ENCODE measurements at places on chromosomes 4 and X.

DNA sequence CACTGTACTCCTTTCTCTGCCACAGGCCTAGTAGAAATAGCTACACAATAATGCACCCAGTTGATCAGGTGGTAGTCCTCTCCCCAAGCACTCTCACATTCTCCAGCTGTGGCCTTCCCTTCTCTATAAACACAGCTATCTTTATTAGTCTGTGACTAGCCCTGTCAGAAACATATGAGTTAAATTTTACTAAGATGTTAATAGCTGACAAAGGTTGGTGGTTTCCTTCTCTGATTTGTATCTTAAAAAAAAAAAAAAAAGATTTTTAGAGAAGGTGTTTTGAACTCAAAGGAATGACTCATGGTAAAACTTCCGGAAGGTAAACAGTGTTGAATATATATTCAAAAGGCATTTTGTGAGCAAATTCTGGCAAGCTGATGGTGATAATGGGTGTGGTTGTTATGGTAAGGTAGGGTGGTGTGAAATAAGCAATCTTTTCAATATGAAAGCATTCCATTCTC, 327.4 kb downstream of the PPP3CA start:
- no peak for DNase-seq

DNA sequence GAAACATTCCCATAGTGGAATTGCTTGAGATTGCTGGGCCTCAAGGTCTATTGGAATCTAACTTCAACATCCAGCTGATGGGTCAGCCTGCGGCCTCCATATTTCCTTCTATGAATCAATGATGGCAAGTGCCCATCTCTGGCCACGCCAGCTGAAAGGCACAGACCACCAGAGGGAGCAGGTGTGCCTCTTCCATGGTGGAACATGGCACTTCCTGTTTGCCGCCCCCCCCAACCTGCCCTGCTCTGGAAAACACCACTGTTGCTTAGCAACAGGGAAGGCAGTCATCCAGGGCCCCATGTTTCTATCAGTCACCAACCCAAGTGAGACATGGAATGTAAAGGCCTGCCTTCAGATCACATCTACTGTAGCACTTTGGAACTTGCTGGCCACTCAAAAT, 11.6 kb downstream of the PAGE4 start:
- peak; percentile 14 for DNase-seq

DNA sequence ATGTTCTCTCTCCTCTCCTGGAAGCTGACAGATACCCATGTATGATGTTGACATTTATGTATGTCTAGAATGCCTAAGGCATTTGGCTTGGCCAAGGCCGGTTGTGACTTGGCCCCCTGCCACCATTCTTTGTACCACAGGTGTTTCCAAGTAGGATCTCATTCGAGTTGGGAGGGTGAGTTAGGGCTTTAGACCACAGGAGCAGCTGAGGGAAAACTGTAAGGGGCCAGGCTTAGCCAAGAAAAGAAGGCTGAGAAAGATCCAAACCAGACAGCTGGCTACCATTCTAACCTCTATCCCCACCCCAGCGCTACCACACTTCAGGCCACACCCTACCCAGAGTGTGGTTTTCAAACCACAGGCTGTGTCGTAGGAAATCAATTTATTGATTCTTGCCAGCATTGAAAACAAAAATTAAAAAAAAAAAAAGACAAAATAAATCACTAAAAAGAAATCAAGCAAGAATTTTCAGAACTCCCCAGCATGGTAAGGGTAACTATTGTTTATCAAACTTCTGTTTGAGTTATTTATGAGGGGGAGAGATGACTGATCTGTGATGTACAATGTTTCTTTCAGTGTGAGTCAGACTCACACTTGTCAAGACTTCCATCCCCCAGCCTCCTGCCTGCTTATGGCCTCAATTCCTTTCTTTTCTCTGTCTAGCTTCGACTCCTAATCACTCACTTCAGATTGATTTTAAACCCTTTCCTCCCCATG, 9.9 kb downstream of the TMSB4X start:
- no peak for DNase-seq

DNA sequence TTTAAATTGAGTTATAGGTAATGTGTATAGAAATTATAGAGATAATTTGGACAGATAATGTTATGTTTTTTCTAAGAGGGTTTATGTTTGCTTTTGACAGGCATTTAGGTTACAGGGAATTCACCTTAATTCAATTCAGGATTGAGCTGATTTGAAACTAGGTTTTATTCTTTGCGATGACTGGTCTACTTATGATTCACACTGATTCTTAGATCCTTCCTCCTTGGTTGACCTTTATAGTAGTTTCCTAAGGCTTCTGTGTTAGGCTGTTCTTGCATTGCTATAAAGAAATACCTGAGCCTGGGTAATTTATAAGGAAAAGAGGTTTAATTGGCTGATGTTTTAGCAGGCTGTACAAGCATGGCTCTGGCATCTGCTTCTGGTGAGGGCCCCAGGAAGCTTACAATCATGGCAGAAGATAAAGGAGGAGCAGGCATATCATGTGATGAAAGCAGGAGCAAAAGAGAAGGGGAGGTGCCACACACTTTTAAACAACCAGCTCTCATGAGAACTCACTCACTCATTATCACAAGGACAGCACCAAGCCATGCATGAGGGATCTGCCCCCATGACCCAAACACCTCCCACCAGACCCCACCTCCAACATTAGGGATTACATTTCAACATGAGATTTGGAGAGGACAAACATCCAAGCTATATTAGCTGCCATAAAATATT, 155.0 kb upstream of the SFRP2 start:
- DNase-seq: no peak

- no peak for DNase-seq
These were observed 357.8 kb downstream of the MID1IP1 start for GRCh38 chrX:39158801-39159657.

- no peak for DNase-seq
These were observed 1.1 kb upstream of the SEPTIN6 start for GRCh38 chrX:119693996-119694451.

GRCh38 chrX:10603612-10604011, 16.8 kb downstream of the MID1 start:
- DNase-seq: no peak

DNA sequence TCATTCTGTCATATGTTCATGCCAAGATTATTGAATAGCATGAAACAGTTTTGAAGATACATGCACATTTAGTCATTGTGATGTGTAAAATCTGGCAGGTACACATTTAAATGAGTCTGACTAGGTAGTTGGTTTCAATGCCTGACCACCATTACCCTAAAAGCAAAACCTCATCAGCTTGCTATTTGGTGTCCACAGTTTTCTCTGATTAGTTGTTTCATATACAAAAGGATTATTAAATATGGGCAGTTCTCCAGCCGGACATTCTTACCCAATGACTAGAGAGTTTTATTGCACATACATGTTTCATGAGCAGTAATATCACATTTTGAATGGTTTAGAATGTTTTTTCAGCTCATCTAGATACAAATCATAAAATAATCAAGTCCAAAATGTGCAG, 23.7 kb downstream of the DCHS2 start:
- no peak for DNase-seq

DNA sequence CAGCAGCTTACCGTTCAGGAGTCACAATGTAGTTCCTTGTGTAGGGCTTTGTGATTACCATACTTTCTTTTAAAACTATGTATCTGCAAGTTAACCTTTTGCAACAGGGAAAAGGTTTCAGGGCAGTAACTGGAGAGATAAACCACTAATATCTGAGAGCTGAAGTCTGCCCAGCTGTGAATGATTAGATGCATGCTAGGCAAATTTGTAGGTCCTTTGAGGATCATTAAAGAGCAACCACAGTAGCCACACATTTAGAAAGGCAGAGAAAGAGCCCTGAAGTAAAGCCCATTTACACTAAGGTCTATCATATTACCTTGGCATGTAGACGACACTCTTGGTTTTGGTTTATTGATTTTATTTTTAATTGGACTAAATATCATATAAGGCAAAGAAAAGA, 60.0 kb downstream of the ATP8A1 start:
- no peak for DNase-seq

DNA sequence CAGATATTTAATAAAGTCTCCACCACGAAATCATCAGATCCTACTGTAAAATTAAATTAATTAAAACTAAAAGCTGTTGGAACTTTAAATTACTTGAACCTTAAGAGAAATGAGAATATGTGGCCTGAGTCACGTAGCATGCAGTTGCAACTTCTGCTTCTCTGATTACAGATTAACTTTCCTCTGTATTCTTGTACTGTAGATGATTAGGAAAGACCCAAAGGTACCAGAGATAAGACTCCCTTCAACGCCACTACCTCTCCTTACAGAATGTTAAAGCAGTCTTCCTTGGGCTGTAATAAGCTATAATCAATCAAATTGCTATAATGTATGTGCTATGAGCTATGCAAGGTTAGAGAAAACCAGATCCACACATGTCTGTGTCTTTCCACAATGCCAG, 47.9 kb downstream of the FAM13A start:
- no peak for DNase-seq

- DNase-seq: no peak
These were observed 49.6 kb downstream of the ZFYVE28 start for GRCh38 chr4:2368746-2369437.

GRCh38 chrX:50805276-50805675, 8.7 kb downstream of the SHROOM4 start:
- DNase-seq: no peak

- DNase-seq: no peak
These were observed 16.6 kb downstream of the AMER1 start for GRCh38 chrX:64188901-64189300.

GRCh38 chr4:31647786-31648185, 927.6 kb downstream of the PCDH7 start:
- DNase-seq: no peak

DNA sequence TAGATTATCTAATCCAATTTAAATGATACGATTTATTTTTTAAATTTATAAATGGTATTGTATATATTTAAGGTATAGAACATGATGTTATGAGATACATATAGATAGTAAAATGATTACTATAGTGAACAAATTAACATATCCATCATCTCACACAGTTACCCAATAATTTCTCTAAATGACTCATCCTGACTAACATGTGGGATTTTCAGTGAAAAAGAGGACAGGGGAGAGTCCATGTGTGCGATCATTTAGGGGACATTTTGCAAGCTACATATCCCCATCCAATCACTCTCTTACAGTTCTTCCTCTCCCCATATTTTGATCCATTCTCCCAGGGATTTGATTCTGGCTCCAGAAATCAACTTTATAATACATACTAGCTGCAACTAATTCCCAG, 88.2 kb downstream of the ABCB7 start:
- DNase-seq: no peak

DNA sequence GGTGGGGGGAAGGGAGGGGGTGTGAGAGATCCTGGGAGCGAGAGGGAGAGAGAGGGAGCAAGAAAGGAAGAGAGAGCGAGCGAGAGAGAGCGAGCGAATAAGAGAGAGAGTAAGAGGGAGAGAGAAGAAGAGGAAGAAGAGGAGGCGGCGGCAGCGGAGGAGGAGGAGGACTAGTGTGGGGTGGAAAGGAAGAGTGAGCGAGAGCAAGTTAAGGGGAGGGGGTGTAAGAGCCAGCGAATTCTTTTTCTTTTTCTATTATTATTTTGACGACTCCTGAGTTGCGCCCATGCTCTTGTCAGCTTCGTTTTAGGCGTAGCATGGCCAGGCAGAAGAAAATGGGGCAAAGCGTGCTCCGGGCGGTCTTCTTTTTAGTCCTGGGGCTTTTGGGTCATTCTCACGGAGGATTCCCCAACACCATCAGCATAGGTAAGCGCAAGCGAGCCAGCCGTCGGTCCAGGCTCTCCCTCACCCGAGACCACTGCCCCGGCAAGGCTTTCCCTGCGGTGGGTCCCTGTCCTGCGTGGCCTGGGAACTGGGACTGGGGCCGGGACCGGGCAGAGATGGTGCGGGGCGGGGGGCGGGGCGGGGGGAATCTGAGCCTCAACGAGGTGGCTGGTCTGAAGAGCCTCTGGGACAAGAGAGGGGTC, at the start of gene GRIA3:
GRIA3 (plus strand) TSS at position 60 of the 647 bp plus-strand sequence; CDS start at position 318, 258 bp downstream.
- no peak for DNase-seq

DNA sequence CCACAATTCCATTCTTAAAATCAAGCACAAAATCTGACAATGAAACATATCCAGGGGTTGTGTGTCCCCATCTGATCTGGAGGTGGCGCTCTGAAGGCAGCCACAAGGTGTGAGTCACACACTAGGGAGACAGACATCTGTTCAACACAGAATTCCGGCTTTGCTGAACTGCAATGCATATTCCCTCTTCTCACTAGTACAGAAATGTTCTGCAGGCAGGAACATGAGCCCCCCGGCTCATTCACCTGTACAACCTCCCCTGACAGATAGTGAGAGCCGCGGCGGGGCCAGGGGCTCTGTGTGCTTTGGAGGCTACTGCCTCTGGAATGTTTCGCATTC, 41.9 kb downstream of the WDR1 start:
- no peak for DNase-seq

- DNase-seq: no peak
These were observed 18.7 kb upstream of the ADD1 start for GRCh38 chr4:2824836-2825381.

GRCh38 chrX:22313766-22314165, 41.1 kb downstream of the CBLL2 start:
- no peak for DNase-seq

DNA sequence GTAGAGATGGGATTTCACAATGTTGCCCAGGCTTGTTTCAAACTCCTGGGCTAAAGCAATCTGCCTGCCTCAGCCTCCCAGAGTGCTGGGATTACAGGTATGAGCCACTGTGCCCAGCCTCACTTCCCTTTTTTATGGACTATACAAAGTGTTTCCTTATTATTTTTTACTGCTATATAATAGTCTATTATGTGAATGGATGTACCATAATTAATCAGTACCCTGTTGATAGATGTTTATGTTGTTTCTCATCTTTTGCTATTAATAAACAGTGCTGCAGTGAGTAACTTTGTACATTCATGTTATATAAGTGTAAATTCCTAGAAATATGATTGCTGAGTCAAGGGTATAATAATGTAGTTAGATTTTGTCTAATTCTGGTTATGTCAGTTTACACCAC, 35.8 kb upstream of the LARP1B start:
- no peak for DNase-seq

DNA sequence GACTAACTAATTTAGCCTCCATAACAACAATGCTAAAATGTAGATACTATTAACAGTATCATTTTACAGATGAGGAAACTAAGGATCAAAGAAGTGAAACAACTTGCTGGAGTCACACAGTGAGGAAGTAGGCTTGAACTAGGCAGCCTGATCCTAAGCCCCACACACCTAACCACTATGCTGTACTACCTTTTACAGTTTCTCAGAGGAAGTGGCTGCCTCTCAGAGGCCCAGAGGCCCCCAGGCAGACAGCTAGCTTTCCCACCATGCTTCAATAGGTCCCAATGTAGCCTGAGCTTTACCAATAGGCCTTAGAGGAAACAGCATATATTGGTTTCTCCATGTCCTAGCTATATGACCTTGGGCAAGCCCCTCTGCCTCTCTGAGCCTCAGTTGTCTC, 69.4 kb upstream of the PJA1 start:
- DNase-seq: no peak

- DNase-seq: no peak
These were observed 1.3 kb downstream of the TBL1X start for GRCh38 chrX:9466124-9466495.
